ENCODE measurements at places on chromosomes 5 and 9.

DNA sequence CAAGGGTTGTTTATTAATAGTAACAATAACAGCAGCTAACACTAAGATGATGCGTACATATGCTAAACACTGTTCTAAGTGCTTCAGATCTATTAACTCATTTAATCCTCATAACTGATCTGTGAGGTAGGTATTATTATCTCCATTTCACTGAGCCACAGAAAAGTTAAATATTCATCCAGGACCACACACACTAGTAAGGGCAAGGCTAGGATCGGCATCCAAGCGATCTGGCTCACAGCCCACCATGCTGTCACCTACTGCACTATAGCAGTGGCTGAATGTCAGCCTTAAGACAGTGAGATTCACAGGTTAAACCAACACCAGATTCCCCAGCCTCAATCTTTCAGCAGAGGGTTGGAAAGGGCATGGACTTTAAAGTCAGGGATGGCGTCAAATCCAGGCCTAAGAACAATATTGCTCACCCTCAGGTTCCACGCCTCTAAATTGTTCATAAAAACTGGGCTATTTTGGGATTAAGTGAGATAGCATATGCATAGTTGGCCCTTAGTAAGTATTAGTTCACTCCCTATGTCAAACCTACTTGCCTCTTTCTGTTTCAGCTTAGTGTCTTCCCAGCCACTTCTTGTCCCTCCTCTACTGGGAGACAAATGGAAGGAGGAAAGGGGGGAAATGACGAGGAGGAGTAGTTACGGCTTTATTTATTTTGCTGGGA lies 150.8 kb downstream of the MAPKAP1 start:
- no peak for DNase-seq

- no peak for DNase-seq
Measured at GRCh38 chr5:51214746-51215145, 168.5 kb upstream of the ISL1 start.

GRCh38 chr9:131511880-131512279 lies 9.2 kb downstream of the POMT1 start:
- DNase-seq: no peak

- DNase-seq: no peak
Measured at GRCh38 chr9:132237481-132237880, 75.6 kb downstream of the NTNG2 start.

DNA sequence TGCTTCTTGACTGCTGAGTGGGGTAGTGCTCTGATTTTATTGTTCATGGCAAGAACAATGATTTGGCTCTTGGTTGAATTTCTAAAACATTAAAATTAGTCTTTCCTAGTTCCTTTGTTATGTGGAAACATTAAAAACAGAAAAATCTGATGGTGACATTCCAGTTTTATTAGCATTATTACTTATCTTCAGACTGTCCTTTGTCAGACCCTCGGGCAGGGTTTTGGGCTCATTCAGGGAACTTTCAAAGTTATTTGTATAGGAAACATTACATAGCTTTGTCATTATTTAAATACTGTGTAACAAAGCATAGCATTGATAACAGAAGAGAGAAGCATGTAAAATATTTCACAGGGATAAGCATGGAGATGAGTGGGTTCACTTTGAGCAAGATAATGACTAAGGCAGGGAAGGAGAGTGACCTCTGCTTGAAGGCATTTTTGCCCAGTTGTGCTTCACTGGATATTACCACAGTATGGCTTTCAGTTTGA lies 119.9 kb downstream of the KDM4C start:
- peak; percentile 86 for DNase-seq

GRCh38 chr5:156534906-156535485 lies 208.0 kb downstream of the SGCD start:
- DNase-seq: no peak
